Inflammatory macrophage treated with lipopolysaccharide for 1 hour (primary cell): ENCODE measurements at places on chromosomes 12 and 14.

DNA sequence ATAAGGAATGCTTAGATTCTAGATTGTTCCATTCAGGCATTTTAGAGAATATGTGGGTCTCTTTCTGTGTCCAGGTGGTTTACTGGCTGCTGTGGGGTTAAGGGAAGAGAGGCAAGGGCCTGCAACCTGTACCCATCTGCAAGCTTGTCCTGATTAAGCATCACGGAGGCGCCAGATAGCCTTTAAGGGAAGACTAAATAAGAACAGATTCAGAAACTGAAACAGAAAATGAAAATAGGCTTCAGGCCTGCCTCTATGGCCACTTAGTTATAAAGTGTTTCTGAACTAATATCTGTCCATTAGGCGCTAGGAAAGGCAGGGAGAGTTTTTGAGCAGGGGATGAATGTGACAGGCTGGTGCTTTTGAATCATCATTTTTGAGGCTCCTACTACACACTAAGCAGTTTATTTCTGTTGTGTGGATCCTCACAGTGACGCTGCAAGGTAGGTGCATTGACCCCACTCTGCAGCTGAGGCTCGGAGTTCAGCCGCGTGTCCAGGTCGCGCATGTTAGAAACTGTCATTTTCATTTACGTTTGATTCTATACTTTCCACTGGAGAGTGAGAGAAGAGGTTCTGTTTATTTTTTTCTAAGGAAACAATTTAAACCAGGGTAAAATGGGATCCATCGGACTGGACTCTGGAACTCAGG lies 47.4 kb downstream of the SLC6A12 start:
- DNase-seq = no peak

DNA sequence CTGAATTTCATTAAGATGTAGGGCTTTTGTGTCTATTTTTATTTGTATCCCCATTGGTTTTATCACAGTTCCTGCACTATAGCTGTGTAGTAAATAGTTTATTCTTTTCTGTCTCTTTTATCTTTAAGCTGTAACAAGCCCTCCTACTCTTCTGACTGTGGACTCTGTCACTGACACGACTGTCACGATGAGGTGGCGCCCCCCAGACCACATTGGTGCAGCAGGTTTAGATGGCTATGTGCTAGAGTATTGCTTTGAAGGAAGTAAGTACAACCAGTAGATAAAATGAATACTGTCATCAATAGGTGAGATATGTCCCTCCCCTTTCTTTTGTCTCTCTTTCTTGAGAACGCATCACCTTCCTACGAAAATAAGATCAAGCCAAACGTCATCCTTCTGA lies 34.1 kb upstream of the CHPT1 start:
- DNase-seq = no peak

DNA sequence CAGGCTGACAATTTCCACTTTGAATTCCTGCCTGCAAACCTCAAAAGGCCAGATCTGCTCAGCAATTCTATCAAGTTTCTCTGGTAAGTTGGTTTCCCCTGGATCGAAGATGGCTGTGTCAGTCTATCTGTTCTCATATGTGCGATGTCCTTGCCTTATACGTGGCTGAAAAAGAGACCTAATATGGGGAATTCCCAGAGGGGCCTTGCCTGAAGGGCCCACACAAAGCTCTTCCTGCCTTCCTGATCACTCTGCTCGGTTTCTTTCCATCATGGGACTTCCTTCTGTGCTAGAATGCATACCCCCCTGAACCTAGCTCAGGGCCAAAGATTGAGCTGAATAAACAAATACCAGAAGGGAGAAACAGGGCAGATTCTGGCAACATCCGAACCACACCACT lies 13.2 kb downstream of the TCL1B start:
- DNase-seq = no peak

- DNase-seq = no peak
Measured at GRCh38 chr12:51195841-51196240, 22.0 kb downstream of the POU6F1 start.

DNA sequence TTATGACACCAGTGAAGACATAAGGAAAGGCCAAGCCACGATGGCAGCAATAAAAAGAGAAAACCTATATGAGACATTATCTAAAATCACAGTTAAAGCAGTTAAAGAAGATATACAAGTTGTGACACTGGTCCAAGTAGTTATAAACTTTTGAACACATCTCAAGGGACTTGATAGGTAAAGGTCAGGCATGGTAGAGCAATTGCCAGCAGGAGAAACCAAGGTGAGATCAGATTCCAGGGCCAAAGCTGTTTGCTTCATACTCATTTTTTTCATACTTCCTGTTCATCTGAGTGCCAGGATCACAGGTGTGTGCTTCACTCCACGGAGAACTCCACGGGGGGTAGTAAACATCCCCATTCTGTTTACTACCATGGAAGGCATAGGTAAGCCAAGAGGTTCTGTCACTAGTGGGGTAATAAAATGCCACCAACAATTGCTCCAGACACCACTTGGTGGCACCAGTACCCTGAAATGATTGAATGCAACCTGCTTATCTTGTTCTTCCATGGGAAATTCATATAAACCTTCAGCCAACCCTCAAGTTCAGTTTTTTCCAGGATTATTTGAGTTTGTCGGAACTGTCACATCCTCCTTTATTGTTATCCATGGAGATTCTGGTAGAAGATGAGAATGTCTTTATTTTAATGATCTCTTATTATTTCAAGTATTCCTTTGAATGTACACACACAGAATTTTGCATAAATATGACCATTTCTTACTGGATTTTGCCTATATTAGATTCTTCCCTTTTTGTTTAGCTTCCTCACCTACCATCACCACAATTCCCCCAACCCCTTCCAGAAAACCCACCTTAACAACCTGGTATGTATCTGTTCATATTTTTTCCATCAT lies 59.2 kb upstream of the TSPAN8 start:
- no peak for DNase-seq

DNA sequence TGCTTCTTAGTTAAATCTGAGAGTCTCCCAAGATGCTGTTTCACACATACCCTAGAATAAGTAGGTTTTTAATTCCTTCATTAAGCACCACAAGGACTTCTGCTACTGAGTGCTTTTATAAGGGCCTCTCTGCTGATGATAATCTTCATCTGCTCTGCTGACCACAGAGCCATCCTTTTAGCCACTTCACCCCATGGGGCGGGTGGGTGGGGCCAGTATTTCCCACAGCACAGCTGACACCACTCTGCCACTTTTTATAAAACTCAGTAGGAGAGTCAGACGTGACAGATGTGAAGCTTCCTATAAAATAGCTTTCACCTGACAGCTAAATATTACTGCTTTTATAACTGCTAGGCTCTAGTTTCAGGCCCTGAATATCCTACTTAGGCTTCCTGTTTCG lies 20.3 kb downstream of the FCF1 start:
- DNase-seq = no peak

- no peak for DNase-seq
Measured at GRCh38 chr14:61098721-61099120, 117.7 kb downstream of the SLC38A6 start.

- DNase-seq = peak; percentile 22
Measured at GRCh38 chr14:55454264-55455002, 14.0 kb upstream of the TBPL2 start.

DNA sequence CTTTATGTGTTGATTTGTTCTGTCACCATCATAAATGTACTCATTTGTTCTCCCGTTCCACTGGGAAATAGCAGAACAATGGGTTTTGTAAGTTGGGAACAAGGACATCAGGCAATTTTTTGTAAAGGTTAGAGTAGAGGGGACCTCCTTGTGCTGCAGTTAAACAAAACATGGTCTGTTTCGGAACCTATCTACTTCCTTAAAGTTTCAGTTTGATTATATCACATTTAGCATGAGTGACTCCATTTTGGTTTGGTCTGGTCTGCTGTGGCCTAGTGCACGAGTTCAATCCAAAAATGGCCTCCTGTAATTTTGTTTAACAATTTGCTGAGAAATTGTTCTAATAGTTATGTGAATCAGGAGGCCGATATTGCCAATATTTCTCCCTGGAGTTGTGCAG lies 372.7 kb downstream of the NUAK1 start:
- DNase-seq = no peak

DNA sequence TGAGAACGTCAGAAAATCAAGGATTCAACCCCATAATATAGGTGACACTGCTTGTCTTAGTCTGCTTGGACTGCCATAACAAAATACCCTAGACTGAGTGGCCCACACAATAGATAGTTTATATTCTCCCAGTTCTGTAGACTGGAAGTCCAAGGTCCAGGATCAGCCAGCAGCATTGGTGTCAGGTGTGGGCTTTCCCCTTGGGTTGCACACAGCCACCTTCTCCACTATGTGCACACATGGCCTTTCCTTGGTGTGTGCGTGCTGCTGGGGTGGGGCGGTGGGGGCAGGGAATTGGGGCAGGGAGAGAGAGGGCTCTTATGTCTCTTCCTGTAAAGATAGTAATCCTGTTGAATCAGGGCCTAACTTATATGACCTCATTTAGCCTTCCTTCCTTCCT lies 106.4 kb downstream of the SLC25A47 start:
- no peak for DNase-seq

DNA sequence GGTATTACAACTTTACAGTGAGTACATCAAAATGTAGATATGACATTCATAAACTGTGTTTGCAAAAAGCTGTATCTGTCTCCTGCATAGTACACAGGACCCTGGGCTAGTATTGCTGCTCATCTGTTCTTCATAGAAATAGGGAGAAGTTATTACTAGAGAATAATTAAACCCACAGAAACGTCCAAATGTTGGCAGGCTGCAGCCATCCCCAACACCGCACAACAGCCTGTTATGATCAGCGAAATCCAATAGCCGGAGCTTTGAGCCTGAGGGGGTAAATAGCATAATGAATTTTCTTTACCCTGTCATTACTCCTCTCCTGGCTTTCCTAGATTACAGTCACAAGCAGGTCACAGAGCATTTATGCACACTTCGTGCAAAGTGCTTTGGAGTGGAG lies 178.0 kb downstream of the DACT1 start:
- no peak for DNase-seq

DNA sequence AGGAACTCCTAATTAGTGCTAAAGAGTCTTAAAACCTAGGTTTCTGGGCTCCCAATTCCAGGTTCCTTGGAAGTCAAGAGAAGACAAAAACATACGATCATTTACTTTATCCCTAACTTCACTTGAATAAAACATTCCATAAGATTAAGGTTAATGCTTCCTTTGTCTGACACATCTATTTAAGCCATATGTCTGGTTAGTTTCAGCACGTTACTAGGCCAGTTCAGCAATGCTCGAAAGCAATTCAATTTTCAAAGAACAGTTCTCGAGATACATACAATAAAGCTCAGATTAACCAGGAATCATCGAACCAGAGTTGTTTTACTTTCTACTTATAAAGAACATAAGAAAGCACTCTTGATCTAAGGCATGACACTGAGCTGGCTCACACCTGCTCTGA lies 68.0 kb upstream of the POC1B start:
- no peak for DNase-seq

GRCh38 chr12:93191423-93191822 lies 186.3 kb upstream of the NUDT4 start:
- no peak for DNase-seq

- no peak for DNase-seq
Measured at GRCh38 chr12:111628505-111629260, 29.6 kb upstream of the ATXN2 start.

DNA sequence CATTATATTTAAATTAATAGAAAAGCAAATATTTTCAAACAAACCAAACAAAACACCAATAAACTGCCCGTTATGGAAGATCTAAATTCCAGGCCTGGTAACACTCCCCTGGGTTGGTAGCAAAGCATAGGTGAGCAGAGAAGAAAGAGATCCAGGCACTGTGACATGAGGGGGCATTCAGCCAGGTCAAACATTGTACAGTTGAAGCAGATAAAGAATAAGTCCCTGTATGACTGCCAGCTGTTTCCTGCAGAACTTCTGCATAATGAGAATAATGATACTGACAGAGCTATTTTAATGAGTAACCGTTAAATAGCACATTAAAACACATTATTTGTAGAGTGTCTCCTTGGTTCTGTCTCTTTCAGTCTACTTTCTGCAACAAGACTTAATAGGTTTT lies 35.4 kb downstream of the SLC38A1 start:
- DNase-seq = no peak

DNA sequence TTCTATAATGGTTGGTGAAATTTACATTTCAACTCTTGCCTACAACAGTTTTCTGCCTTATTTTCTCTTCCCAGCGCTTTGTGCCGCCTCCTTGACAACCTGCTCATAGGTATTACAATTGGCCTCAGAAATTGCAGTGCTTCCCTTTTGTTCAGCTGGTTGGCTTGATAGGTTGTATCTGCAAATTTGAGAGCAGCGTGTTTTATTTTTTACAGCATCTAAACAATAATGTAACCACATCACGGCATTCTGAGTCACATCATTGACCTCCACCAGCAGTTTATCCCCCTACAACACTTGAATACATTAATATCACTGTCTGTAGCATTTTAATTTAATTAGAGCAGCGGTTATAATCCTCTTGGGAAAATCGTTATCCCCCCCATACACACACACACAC lies 99.4 kb downstream of the ETV6 start:
- no peak for DNase-seq

DNA sequence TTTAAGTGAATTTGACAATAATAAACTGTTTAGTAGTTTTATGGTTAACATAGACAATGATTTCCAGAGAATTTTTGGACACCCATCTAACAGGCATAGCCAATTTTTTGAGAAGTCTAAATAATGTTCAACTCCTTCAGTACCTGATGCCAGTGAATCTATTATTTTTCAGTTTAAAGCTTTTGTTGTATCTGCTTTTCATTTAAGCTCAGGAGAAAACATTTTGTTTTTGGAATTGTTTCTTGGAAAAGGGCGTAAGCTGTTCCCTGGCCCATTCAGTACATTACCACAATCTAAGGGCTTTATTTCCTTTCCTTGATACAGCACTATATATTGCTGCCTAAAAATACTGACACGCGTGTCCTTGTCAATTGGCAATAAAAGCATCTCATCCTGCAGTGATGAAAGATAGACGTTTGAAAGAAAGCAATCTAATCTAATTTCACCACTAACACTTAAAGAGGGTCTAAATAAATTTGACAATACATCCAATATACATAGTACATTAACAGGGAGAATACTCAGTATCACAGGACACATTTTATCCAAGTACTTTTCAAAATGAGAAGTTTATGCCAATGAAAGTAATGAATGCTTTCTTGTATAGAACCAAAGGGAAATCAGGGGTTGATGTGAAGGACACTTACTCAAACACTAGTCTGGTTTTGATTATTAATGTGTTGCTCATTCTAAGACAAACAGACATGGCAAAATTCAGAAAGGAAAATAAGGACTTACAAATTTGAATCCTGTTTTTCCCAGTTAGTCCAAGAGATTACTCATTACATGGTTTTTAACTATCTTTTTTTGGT lies 104.2 kb upstream of the LGR5 start:
- no peak for DNase-seq

DNA sequence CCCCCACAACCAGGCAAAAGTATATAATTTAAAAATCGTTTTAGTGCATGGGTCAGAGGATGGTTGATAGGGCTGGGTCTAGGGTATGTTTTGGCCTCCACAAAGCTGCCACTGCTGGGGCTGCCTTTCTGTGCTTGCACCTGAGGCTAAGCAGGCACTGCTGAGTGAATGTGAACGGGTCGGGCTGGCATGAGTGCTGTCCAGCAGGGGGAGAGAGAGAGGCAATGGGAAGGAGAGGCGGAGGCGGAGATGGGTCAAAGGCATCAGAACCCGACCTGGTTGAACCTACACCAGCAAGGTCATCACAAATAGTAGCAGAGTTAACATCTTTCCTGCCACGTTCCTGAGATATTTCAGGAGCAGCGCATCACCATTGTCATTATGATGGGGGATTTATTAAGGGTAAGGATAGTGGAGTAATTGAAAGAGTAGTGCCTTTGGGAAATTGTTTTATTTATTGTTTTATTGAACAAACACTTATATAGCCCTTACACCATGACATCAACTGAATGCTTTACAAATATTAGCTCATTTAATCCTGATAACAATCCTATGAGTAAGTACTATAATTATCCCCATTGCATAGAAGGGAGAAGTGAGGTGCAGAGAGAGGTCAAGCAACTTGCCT lies 5.8 kb upstream of the NRXN3 start:
- peak; percentile 23 for DNase-seq
